OCI-LY7 (cell line): ENCODE measurements at places on chromosomes 16 and 17. TPM values are rescaled to one million over a fixed set of nuclear protein-coding genes. Genes with fewer than 3 reads are reported as not detected.

CACNG3 gene
- total RNA-seq, result not detected in 2 replicates

ENPP7 gene
- total RNA-seq, result 0.42 and 0.53 TPM in 2 replicates

WFDC1 gene
- not detected in 2 replicates for total RNA-seq

NEUROD2 gene
- total RNA-seq, result not detected in 2 replicates

CYGB gene
- total RNA-seq, result 0.22 and 0.44 TPM in 2 replicates

MATCAP1 gene
- total RNA-seq, result 39.6 and 42.3 TPM in 2 replicates

P4HB gene
- 502 and 577 TPM in 2 replicates for total RNA-seq

SLC26A11 gene
- total RNA-seq, result 2.9 and 4.1 TPM in 2 replicates

TBC1D3B gene
- 12.8 and 13.8 TPM in 2 replicates for total RNA-seq

OTOA gene
- total RNA-seq, result 0.09 TPM in 1 of 2 replicates, not detected in the other

HYDIN gene
- total RNA-seq, result 0.63 TPM in 1 of 2 replicates, not detected in the other

GOT2 gene
- total RNA-seq, result 280 and 308 TPM in 2 replicates

CRHR1 gene
- total RNA-seq, result not detected in 2 replicates

CDRT15L2 gene
- not detected in 2 replicates for total RNA-seq

HIC1 gene
- 0.32 TPM in 1 of 2 replicates, not detected in the other for total RNA-seq

KRT32 gene
- not detected in 2 replicates for total RNA-seq

RPTOR gene
- 80.1 and 87.8 TPM in 2 replicates for total RNA-seq

NOS2 gene
- not detected in 2 replicates for total RNA-seq

GCSH gene
- total RNA-seq, result 32.0 and 42.5 TPM in 2 replicates

CD300E gene
- total RNA-seq, result not detected in 2 replicates

LITAFD gene
- total RNA-seq, result not detected in 2 replicates

CHST6 gene
- total RNA-seq, result 0.13 TPM in 1 of 2 replicates, not detected in the other

TEDC2 gene
- total RNA-seq, result 48.0 and 56.0 TPM in 2 replicates

FN3KRP gene
- 91.8 and 99.4 TPM in 2 replicates for total RNA-seq

ELMO3 gene
- 7.6 and 9.0 TPM in 2 replicates for total RNA-seq

KRTAP4-5 gene
- not detected in 2 replicates for total RNA-seq

ZPBP2 gene
- total RNA-seq, result not detected in 2 replicates

NUFIP2 gene
- total RNA-seq, result 70.4 and 71.4 TPM in 2 replicates

KCNJ2 gene
- 0.55 and 0.57 TPM in 2 replicates for total RNA-seq

MT1M gene
- not detected in 2 replicates for total RNA-seq

CNGB1 gene
- total RNA-seq, result not detected in 2 replicates

ATAD5 gene
- total RNA-seq, result 35.9 and 40.9 TPM in 2 replicates

ANKRD40CL gene
- total RNA-seq, result not detected in 2 replicates

HOXB6 gene
- not detected in 2 replicates for total RNA-seq

PIRT gene
- total RNA-seq, result not detected in 2 replicates

ABHD15 gene
- total RNA-seq, result 13.9 and 15.3 TPM in 2 replicates

TMEM114 gene
- total RNA-seq, result not detected in 2 replicates
